Kidney (tissue), 22 donors: ENCODE measurements at places on chromosomes 5 and 9. TPM values are rescaled to one million over a fixed set of nuclear protein-coding genes. Genes with fewer than 3 reads are reported as not detected.
A peak's percentile ranks its signal among the peaks of the same experiment; 100 is the strongest.

The INSL4 gene
- total RNA-seq, result not detected

The LCN2 gene
- 198 TPM for total RNA-seq

The GFRA3 gene
- total RNA-seq, result 0.41 TPM

The SEMA5A gene
- total RNA-seq, result 23.3 TPM

The TMEM161B gene
- total RNA-seq, result 21.1 TPM

The TAF1L gene
- total RNA-seq, result not detected

The NR4A3 gene
- total RNA-seq, result 9.1 TPM

DNA sequence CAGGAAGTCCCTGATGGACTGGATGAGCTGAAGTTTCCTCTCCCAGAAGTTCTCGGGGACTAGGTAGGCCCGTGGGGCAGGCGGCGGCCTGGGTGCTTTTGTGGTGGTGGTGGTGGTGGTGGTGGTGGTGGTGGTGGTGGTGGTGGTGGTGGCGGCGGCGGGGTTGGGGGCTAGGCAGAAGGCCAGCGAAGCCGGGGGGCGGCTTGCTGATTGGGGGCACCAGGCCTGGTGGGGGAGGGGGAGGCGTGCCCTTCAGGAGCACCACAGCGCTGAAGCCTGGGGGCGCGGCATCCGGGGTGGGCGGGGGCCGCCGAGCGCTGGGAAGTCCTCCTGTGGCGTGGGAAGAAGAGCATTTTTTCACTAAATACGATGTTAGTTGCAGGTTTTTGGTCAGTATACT, 26.9 kb downstream of the SPATA31C1 start:
- DNase-seq, result peak; percentile 16

DNA sequence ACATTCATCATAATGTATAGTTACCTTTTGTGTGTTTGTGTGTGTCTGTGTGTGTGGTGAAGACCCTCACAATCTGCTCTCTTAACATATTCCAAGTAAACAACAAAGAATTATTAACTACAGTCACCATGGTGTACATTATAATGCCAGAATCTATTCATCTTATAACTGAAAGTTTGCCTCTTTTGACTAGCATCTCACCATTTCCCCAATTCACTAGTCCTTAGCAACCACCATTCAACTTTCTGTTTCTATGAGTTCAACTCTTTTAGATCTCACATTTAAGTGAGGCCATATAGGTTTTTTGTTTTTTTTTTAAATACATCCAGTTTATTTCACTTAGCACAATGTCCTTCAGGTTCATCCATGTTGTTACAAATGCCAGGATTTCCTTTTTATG, 83.6 kb downstream of the SMC2 start:
- DNase-seq, result no peak

GRCh38 chr9:26334706-26335105, 557.9 kb downstream of the CAAP1 start:
- no peak for DNase-seq

DNA sequence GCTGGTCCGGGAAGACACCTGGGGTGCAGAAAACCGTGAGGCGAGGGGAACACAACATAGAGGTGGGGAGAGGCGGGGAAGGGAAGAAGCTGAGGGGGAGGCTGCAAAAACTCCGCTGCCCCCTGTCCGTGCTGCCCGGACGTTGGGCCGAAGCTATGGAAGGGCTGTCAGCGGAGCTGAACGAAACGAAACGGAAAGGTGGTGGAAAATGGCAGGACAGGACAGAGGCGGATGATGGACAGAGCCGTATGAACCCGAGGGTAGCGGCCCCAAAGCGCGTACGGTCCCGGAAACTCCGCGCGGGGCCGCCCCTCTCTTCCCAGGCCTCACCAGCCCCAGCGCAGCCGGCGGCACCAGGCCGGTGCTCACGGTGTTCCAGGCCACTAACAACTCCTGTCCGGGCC, 272 bp downstream of the ANAPC2 start:
- no peak for DNase-seq

GRCh38 chr9:121857928-121858327, 206.5 kb downstream of the DAB2IP start:
- no peak for DNase-seq

DNA sequence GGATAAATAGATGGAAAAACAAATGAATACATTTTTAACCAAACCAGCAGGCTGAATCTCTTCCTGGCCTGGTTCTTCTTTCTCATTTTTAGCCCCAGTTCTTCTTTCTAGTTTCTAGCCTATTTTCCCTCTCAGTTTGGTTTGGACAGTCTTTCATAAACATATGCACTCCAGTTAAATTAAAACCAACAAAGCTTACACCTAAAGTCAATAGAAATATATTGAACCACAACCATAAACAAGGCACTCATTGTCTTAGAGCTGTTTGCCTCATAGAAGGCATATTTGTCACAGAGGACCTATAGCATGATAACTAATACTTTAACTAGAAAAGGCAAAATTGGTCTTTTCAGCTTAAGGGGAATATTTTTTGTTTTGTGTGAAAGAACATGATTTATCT, 638.3 kb downstream of the NR2F1-AS1 start:
- DNase-seq, result no peak

DNA sequence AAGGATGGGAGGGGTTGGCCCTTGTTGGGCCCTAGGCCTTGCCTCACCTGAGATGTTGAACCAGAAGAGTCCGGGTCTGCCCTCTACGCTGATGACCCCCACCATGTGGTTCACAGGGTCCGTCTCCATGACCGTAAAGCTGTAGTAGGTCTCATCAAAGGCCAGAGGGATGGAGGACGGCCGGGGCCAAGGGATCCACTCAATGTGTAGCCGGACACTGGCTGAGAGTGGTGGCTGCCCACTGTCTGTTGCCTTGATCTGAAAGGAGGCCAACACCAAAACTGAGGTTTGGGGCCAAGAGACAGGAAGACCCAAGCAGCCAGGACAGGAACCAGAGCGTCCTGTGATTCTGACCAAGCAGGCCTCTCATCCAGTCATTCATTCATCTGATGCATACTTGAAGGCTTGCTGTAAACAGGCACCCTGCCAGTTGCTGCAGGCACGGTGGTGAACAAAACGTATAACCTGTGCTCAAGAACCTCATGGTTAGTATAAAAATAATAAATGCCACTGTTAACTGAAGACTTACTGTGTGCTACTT, 37.9 kb downstream of the FAT2 start:
- no peak for DNase-seq

GRCh38 chr9:86921151-86921923, 26.0 kb downstream of the GAS1 start:
- no peak for DNase-seq

- no peak for DNase-seq
These were observed 67.8 kb downstream of the FGF1 start for GRCh38 chr5:142618130-142618523.

DNA sequence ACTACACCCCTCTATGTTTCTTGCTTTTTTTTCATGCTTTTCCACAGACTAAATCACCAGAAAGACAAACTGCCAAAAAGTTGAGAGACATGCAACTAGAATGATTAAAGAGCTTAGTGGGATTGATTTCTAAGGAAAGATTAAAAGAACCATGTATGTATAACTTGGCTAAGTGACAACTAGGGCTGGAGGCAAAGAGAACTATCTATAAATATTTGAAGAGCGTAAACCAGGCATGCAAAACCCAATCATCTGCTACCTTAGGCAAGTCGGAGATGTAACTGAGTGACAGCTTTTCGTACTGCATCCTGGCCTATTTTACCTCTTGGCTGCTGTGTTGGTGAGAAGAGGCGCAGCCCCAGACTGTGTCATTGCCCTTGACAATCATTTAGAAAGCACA, 121.0 kb upstream of the TLX3 start:
- no peak for DNase-seq

- no peak for DNase-seq
These were observed 3.5 kb downstream of the LMX1B start for GRCh38 chr9:126617003-126617822.

- no peak for DNase-seq
These were observed 69.2 kb upstream of the PLPP1 start for GRCh38 chr5:55603922-55604321.

DNA sequence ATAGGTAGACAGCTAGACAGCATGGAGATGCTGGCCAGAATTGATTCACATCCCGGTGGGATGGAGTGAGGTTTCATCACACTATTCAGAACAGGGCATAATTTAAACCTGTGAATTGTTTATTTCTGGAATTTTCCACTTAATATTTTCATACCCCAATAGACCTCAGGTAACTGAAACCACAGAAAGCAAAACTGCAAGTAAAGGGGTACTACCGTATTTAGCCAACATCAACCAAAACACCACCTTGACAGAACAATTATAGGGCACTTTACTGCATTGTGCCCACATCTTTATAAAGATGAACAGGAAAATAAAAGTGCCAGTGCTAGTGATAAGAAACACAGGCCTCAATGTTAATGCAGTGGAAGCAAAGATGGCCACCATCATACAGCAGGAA, 7.5 kb downstream of the SERINC5 start:
- DNase-seq, result no peak

- peak; percentile 89 for DNase-seq
These were observed at the start of gene RGS3 for GRCh38 chr9:113463418-113464285. TSS of gene RGS3 (plus strand) at chr9:113463727. CDS start at chr9:113463803, 76 bp downstream.

- no peak for DNase-seq
These were observed 3.4 kb upstream of the PDGFRB start for GRCh38 chr5:150159031-150159430.

DNA sequence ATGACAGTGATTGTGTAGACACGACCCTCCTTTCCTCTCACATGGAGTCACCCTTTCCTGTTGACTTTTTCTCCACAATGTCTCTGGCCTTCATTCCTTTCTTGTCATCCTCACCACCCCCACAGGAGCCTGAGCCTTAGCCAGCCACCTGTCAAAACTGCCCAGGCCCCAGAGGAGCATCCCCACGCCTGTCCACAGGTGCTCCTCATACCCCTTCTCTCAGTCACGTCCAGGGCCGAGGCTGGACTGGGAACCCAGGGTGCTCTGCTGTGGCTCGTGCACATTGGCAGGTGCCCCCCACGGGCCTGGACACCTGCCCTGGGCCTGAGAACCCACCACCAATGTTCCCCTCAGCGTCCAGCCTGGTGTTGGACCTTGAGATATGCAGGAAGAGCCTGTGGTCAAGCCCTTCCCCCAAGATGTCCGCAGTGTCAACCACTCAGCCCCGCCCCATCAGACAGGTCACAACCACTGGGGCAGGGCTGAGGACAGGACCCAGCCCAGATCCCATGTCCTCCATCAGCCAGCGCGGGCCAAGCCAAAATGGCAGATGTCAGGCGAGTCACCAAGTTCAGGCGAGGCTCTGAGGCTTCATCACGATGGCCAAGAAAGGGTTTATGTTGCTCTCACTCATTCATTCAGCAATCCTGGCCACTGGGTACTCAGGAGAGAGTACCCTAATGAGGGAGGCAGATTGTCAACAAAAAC, 65.8 kb upstream of the STXBP1 start:
- no peak for DNase-seq

GRCh38 chr5:113495422-113495841, 7.2 kb upstream of the MCC start:
- no peak for DNase-seq

GRCh38 chr5:59180515-59180914, 597.6 kb downstream of the RAB3C start:
- DNase-seq, result no peak

GRCh38 chr5:86442036-86442745, 175.6 kb upstream of the COX7C start:
- DNase-seq, result no peak

- DNase-seq, result no peak
These were observed 18.3 kb upstream of the IFNK start for GRCh38 chr9:27505744-27506161.

DNA sequence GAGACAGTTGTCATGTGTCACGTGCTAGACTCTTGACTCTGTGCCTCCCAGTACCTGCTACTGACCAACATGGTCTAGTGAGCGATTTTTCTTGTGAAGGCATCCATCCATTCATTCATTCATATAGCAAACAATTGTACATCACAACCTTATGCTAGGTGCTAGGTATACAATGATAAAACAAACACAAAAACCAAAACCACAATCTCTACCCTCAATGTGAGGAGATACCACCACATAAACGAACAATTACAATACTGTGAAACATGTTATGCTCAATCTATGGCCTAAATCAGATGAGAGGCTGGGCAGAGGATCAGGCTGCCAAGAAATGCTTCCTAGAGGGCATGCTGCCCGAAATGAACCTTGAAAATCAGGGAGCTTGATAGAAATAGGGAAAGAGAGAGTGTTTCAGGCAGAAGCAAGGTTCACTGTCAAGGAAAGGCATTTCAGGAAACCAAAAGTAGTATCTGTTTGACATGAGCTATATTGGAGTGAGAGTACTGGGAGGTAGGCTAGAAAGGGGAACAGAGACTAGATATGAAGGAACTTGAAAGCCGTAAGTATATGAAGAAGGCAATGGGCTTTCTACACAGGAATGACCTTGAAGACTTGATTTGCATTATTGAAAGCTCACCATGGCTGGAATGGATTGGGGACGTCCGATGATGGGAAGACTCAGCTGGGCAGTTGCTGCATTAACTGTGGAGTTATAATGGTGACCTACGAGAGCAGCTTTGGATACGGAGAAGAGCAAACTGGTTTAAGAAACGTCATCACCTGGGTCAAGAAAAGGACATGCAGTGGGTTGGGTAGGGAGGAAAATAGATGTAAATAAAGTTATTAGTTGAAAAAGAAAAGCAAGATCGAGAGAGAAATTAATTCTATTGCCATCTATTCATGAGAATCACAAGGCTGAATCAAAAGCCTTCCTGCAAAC, 90.1 kb downstream of the THBS4 start:
- DNase-seq, result no peak

GRCh38 chr9:99015890-99016289, 72.2 kb downstream of the COL15A1 start:
- no peak for DNase-seq

GRCh38 chr5:138015916-138016315, 17.0 kb downstream of the FAM13B start:
- no peak for DNase-seq

- DNase-seq, result peak; percentile 91
These were observed at the start of gene RUSC2 for GRCh38 chr9:35489313-35490154. TSS of gene RUSC2 (plus strand) at chr9:35490111. CDS start at chr9:35546522, 56,411 bp downstream.

- no peak for DNase-seq
These were observed 72.3 kb upstream of the HRH2 start for GRCh38 chr5:175585567-175585966.

DNA sequence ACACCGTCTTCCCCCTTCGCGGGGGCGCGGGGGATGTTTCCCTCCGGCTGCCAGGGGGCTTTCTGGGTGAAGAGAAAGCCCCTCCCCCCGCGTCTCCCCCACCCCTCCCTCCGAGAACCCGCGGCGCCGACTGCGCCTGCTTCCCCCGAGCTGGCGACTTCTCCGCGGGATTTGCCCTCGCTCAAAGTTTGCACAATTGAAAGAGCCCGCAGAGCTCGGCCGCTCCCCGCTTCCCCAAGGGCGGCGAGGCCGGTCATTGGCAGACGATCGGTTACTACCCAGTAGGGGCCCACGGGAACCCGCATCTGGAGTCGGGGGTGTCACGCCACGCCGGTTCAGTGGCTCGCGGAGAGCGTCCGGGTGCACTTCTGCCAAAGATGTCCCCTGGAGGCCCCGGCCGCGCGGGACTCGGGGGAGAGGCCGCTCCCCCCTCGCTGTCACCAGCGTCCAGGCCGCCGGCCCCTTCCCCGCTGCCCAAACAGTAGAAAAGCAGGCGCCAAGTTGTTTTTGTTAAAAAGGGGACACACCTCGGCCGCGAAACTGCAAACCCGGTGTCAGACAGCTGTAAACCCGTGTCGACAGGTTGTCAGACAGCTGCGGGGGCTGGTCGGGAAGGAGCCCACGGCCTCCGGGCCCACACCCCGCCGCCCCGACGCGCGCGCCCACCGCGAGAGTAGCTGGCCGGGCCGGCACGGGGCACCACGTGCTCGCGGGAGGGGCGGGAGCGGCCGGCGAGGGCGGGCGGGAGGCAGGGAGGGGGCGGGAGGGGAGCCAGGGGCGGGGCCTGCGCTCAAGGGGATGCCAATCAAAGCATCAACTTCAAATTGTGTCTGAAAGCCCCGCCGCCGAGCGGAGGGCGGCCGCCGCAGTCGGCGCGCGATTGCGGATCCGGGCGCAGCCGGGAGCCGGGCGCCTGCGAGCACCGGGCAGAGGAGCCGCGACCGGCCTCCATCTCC, at the start of gene IRX1:
TSS of gene IRX1 (plus strand) at position 827 of the 956 bp plus-strand sequence. CDS start 274 bp downstream, outside the sequence.
- peak; percentile 58 for DNase-seq
